Stimulated activated naive CD8-positive, alpha-beta T cell treated with anti-CD3 and anti-CD28 coated beads, Interleukin-15, Interleukin-2, amounts not matched to agents 100 U/mL and 50 U/mL, for 24 hours (primary cell): ENCODE measurements at places on chromosomes 2 and 18.

GRCh38 chr2:181948227-181948626, 37.4 kb upstream of the PPP1R1C start:
- DNase-seq: no peak

DNA sequence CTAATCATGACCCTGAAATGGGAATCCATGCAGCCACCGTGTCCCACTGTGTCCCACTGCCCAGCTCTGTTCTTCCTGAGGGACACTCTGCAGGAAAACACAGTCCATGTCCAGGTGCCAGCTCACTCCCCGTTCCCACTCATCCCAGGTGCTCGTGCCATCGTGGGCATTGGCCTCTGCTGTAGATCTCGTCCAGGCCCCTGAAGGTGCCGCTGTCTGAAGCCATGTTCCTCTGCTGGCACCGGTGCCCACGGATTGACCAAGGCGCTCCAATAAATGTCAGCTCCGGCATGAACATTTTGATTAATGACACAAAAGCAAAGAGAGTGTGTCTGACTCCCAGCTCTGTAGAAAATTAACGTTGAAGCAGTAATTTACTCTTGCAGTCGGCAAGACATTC, 280.1 kb upstream of the SALL3 start:
- DNase-seq: no peak

GRCh38 chr2:71299507-71299906, 32.1 kb upstream of the ZNF638 start:
- DNase-seq: no peak

- DNase-seq: no peak
Observed at GRCh38 chr2:173817582-173817981, 147.6 kb downstream of the SP3 start.

DNA sequence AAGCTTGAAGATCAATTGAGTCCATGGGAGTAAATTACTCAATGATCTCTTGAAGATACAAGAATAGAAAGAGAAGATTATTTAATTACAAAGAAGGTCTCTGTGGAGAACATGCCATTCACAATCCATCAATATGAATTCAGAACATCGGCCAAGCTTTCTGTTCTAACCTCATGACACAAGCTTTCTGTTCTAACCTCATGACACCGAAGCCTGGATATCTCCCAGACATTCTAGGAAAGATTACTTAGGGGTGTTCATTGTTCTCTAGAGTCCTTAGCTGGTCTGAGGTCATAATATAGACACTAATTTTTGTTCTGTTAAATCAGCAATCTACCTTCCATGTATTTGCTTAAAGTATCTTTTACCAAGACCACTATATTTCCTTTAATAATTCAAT, 95.5 kb downstream of the RDH14 start:
- DNase-seq: no peak

- DNase-seq: no peak
Observed at GRCh38 chr2:15383695-15384350, 177.3 kb downstream of the NBAS start.

DNA sequence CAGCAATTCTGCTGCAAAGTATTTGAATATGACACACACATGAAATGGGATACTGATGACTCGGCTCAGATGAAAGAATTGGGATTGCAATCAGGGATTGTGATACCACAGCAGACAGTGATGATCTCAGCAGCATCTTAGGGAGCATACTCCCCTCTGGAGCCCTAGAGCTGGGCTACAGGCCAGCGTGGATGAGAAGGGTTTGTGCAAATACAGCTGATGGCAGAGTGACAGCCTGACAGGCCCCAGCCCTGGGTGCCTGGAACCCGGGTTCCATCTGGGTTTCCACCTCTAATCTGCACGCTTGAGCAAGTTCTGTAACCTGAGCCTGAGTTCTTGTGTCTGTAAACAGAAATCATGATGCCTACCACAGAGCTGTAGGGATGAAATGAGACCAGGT, 418.0 kb downstream of the LRATD1 start:
- no peak for DNase-seq

DNA sequence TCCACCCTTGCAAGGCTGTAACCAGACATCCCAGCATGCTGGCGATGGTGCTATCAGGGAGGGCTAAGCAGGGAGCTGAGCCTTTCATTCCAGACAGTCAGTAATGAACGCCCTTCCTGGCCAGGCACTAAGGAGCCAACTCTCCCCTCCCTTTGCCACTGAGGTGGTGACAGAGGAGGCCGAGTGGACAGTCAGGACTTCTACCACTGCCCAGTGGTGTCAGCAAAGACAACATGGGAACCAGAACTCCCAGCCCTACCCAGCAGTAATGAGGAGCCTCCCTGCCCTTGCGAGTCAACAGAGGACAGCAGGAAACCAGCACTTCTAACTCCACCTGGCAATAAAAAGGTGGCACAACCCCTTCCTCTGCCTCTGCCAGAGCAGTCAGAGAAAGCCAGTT, 68.6 kb downstream of the ZAP70 start:
- no peak for DNase-seq
